ENCODE measurements at places on chromosomes 4 and X.
A peak's percentile ranks its signal among the peaks of the same experiment; 100 is the strongest.

- DNase-seq: peak; percentile 16
Observed at GRCh38 chr4:114281164-114281960, 301.9 kb upstream of the ARSJ start.

- DNase-seq: peak; percentile 92
Observed at GRCh38 chrX:74614093-74614909, at the start of gene RLIM. Gene RLIM, minus strand, starts transcription at chrX:74614624. Its CDS starts 18,647 bp downstream, at chrX:74595977.

DNA sequence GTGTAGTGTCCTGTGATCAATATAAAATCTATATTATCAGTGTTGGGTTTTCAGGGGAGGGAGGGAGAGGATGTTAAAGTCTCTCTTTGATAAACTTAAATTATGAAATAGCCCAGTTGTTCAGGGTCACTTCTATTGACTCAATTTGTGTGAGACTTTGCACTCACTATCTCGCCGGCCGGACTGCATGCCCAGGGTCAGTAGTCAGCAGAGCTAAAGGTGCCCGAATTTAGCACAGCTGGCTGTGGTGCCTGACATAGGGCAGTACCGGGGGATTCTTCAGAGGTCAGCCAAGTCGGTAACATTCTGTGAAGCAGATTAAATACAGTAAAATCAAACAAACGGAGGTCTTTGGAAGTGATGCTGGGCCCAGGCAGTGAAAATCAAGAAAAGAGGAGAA, 19.2 kb downstream of the GABRQ start:
- no peak for DNase-seq

GRCh38 chrX:148416931-148417330, 83.5 kb upstream of the AFF2 start:
- no peak for DNase-seq

DNA sequence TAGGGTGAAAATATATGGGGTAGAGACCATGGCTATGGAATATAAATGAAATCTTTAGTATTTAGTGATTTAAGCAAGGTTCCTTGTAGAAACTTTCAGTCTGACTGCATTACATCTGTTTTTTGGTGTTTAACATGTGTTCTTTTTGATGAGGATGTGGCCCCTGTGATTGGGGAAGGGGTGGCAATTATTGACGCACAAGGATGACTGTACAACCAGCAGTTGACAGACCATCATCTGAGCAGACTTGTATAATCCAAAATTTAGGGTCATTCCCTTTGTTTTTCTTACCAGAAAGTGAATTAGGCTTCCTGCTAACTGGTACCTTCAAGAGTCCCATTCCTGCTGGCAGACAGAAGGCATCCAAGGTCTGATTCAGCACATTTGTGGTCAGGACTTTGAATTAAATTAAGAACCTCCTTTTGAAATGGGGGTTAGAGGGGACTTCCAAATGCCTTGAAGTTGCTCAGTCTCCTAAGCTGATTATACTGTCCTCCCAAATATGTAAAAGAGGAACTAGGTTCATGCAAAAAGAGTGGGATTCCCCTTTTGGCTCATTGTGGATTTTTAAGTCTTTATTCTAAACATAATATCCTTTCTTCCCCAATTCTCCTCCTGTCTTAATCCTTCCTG, 112.4 kb upstream of the CXCL13 start:
- no peak for DNase-seq

GRCh38 chrX:54826598-54826997, 19.1 kb downstream of the MAGED2 start:
- DNase-seq: no peak

- DNase-seq: no peak
Observed at GRCh38 chrX:15043538-15043937, 170.3 kb downstream of the MOSPD2 start.

GRCh38 chr4:102632241-102633065, 128.3 kb downstream of the MANBA start:
- DNase-seq: no peak

DNA sequence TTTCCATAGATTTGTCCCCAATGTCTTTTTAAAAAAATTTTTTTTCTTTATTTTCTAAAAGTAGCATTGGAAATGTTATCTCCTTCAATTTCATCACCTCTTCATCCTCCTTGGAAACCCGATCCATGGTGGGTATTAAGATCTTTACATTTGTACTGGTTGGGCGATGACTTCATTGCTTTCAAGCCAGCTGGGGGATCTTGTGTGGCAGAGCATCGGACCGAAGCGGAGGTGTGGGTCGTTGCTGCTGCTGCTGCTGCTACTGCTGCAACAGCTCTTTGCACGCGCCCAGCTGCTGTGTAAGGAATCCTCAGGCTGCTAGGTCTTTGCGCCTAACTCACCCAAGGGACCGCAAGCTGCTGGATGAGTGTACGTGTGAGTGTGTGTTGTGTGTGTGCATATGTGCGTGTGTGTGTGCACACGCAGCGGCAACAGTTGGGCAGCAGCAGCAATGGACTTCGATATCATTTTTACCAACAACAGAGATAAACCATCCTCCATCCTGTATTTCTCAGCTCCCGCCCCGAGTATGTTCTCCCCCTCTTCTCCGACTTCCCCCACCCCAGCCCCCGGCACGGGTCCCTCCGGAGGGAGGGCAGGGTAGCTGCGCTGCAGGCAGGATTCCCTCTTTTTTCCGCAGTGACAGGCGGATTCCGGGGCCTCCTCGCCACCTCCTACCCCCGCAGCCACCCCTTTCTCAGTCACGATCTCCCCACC, 768 bp upstream of the CDKL5 start:
- peak; percentile 16 for DNase-seq

GRCh38 chr4:90960433-90960832, 833.2 kb downstream of the CCSER1 start:
- no peak for DNase-seq

GRCh38 chr4:38815885-38816782, 11.5 kb upstream of the TLR1 start:
- peak; percentile 16 for DNase-seq

- no peak for DNase-seq
Observed at GRCh38 chr4:66554826-66555225, 884.5 kb upstream of the EPHA5 start.

GRCh38 chrX:38939067-38939466, 137.8 kb downstream of the MID1IP1 start:
- no peak for DNase-seq

- peak; percentile 60 for DNase-seq
Observed at GRCh38 chr4:13656569-13657405, 29.3 kb upstream of the BOD1L1 start.

DNA sequence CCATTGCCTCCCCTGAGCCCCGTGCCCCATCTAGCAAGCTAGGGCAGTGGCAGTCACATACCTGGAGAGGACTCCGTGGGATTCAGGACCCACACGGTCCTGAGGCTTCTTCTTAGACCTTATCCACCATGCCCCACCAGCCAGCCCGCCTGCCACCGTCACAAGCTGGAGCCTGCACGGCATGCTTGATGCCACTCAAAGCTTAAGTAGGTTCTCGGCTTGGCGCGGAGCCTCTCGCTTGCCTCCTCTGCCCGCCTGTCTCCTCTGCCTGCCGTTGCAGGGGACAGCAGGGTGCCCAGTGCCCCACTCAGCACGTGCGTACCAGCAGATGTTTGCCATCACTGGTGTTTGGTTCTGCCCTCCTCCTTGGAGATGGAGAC, 14.1 kb downstream of the PSAPL1 start:
- no peak for DNase-seq

- DNase-seq: no peak
Observed at GRCh38 chr4:173187732-173188131, 19.1 kb downstream of the GALNT7 start.

- no peak for DNase-seq
Observed at GRCh38 chr4:91636083-91636482, 667.7 kb upstream of the GRID2 start.

GRCh38 chr4:168811786-168812651, 198.0 kb downstream of the CBR4 start:
- no peak for DNase-seq

DNA sequence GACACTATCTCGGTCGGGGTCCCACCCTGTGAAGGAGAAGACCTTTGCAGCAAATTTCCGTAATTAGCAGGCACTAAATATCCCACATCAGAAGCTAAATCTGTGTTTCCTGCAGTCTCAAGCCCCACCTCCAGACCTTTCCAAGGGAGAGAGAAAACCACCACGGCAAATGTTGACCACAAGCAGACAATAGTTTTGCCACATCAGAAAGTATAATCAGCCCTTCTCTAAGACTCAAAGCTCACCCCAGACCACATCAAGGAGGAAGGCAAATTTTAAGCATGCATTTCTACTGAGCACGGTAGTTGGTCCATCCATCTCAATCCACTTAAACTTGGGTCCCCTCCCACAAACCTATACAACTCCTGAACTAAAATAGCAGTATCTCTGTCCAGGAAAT, 398.5 kb downstream of the GPM6A start:
- no peak for DNase-seq
